ELR (cell line): ENCODE measurements at places on chromosomes 5 and 9.
A peak's percentile ranks its signal among the peaks of the same experiment; 100 is the strongest.

- peak; percentile 30 for DNase-seq
Observed at GRCh38 chr9:88992556-88992955, 1.3 kb downstream of the S1PR3 start.

DNA sequence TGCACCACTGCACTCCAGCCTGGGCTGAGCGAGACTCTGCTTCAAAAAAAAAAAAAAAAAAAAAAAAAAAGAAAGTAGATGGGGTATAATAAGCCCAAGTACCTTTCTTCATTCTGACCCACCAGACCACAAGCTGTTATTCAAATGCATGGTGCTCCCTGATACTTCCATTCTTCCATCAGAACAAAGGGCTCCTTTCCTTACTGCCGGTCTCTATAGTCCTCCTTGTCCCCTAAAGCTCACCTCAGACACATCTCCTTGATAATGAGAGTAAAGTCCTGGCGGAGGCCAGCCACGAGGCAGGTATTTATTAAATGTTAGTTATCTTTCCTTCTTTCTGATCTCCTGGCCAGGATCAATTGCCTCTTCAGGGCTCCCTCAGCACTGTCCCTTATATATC lies 162.5 kb downstream of the RAB3C start:
- DNase-seq = no peak

GRCh38 chr5:98204798-98205197 lies 568.7 kb upstream of the RGMB start:
- DNase-seq = no peak

- peak; percentile 58 for DNase-seq
Observed at GRCh38 chr5:149667084-149667828, 62.9 kb upstream of the PPARGC1B start.

GRCh38 chr5:154202379-154203260 lies 12.1 kb downstream of the GALNT10 start:
- no peak for DNase-seq

- peak; percentile 68 for DNase-seq
Observed at GRCh38 chr9:87336914-87337333, 160.7 kb upstream of the DAPK1 start.

GRCh38 chr5:5695266-5695665 lies 272.8 kb downstream of the ICE1 start:
- no peak for DNase-seq

- DNase-seq = no peak
Observed at GRCh38 chr9:75930190-75930589, 39.7 kb downstream of the PCSK5 start.

DNA sequence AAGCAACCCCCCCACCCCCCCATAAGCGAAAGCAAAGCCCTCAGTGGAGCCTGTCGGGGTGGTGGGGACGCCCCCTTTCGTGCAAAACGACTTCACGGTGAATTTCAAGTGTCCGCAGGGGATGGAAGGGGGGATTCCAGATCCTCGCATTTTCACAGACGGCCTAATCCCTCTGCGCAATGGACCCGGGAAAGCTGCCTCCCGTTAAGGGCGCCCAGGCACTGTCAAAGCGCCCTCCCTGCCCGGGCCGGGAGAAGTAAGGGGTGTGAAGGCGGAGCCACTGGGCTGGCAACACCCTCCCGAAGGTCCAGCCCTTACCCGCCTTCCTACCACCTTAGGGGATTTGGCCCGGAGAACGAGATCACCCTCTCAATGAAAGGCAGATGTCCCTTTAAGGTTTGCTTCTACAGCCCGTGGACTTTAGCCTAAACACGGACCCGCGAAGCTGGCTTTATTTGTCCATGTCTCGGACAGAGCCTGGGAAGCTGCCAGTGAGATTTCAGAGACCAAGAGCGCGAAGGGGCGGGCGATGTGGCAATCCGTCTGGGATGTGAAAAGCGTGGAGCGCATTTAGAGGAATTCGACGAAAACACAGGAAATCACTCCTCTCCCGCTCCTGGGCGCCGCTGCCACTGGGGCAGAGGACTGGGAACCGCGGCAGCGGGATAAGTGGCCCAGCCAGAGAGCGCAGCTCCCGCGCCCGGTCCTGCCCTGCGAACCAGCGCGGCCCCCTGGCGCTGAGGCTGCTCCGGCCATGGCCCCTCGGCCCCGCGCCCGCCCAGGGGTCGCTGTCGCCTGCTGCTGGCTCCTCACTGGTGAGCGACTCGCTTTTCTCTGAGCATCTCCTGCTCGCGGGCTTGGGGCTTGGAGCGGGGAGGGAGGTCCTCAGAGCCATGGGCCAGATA lies at the start of the genes ITGA1 and PELO:
ITGA1 (plus strand) TSS at position 317 of the 905 bp plus-strand sequence; CDS start at position 755, 438 bp downstream.
PELO (plus strand) TSS at position 317 of the 905 bp plus-strand sequence. CDS start 12,479 bp downstream, outside the sequence.
- peak; percentile 86 for DNase-seq

DNA sequence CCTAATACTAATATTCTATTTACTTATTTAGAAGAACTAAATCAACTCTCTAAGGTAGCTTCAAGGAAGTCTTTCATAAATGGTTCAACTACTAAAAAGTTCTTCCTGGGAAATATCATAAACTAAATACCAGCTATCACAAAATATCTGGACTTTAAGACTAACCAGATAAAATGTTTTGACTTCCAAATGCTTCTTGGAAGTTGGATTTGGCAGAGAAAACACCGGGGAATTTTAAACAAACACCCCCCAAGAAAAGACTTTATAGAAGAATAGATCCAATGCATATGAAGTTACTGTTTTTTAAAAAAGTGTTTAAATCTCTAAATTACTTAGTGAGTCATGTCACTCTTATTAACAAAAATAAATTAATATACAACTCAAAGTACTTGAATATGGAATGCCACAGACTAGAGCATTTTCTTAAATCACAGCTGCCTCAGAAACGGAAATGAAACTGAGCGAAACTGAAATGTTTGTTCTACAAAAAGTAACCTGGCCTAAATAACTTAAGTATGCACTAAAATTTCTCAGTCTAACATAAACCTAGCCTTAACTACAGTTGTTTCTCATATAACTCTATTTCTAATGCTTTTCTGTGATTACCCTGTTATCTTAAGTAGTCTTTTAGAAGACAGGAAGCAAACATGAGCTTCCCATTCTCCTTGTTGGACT lies 6.8 kb downstream of the ABCA1 start:
- no peak for DNase-seq

- DNase-seq = no peak
Observed at GRCh38 chr5:162434281-162434680, 366.7 kb downstream of the GABRG2 start.

DNA sequence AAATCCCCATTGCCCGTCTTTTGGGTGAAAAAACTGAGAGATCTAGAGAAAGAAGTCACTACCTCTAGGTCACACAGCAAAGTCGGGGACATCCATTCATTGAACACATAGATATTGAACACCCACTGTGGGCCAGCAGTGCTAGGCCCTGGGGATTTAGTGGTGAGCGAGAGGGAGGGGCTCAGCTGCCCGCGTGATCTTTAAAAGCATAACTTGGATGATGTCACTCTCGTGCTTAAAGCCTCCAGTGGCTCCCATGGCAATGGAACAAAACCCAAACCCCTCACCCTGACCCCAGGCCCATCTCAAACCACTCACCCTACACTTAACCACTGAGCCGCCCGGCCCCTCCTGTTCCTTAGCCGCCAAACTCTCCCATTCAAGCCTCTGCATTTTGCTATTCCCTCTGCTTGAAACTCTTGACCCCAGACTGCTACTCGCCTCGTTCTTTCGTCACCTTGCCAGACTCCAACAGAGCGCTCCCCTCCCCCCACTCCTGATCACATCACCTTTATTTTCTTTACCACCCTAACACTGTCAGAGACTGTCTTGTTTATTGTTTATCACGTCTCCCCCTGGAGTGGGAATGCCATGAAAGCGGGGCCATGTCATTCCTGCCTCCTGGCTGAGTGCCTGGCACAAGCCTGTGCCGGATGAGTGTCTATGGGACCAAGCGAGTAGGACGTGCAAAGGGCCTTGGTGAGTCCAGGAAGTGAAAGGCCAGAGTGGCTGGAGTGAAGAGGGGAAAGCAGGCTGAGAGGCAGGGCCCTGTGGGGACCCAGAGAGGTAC lies 710 bp upstream of the PIP5KL1 start:
- DNase-seq = peak; percentile 78

GRCh38 chr9:115400796-115401195 lies 282.8 kb upstream of the TNC start:
- no peak for DNase-seq

DNA sequence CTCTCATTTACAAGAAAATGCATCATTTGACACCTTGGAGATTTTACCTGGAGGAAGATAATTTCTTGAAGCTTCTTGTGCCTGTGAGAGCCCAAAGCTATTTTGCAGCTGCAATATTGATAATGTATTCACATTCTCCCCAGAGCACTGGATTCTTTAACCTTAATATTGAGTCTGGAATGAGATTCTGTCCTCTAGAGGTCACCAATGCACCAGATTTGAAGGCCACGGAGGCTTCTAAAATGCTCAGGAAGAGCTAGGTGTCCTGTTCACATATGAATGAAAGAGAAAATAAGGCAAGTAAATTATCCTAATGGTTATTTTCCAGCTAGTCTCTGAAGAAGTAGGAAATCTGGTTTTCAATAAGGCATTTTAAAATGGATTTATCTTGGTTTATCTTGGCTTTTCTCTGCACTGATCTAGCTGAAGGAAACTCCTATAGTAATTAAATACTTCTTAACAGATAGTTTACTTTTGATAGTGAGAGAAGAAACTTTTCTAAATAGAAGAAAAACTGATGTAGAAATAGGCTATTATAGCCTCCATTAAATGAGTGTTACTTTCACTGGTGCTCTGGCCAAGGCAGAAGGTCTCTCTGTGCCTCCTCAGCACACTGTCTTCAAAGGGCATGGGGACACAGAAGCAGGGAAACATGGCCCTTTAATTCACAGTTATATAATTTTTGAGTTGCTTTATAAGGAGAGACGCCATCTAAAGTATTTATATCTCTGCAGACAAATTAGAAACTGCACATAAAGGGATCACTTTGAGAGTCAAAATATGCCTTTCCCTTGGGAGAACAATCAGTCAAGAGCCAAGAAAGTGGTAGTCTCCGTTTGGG lies 297.0 kb upstream of the ACTBL2 start:
- DNase-seq = peak; percentile 86

GRCh38 chr9:73738741-73739530 lies 587.3 kb downstream of the ANXA1 start:
- DNase-seq = no peak

GRCh38 chr9:92610470-92611420 lies 59.2 kb downstream of the IPPK start:
- DNase-seq = no peak

DNA sequence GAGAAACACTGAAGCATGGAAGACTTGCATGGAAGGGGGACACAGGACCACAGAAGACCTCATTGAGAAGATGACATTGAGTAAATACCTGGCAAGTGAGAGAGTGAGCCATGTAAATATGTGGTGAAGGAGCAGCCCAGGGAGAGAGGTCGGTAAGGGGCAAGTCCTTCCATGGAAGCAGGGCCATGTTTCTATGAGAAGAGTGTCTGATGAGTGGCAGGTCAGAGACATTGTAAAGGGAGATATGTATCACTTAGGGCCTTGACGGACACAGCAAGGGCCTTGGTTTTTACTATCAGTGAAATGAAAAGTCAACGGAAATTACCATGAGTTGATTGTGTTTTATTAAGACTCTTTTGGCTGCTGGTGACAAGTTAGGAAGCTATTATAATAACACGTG lies 336.4 kb downstream of the PLK2 start:
- no peak for DNase-seq

GRCh38 chr5:35815089-35815936 lies 41.4 kb upstream of the IL7R start:
- DNase-seq = peak; percentile 69

- DNase-seq = peak; percentile 43
Observed at GRCh38 chr5:111072949-111073682, 1.6 kb downstream of the TSLP start.

DNA sequence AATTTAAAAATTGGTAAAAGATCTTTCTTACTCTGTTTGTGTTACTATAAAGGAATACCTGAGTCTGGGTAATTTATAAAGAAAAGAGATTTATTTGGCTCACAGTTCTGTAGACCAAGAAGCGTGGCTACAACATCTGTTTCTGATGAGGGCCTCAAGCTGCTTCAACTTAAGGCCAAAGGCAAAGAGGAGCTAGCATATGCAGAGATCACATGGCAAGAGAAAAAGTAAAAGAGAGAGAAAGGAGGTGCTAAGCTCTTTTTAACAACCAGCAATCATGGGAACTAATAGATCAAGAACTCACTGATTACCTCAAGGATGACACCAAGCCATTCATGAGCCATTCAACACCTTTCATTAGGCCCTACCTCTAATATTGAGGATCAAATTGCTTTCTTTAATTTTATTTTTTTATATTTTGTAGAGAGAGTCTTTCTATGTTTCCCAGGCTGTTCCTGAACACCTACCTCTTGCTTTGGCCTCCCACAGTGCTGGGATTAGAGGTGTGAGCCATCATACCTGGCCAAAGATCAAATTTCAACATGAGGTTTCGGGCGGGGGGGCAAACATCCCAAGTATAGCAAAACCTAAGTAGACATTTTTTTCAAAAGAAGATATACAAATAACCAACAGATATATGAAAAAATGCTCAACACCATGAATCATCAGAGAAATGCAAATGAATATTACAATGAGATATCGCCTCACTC lies 16.0 kb upstream of the SHC3 start:
- no peak for DNase-seq

GRCh38 chr5:149903404-149903803 lies 41.2 kb downstream of the PDE6A start:
- no peak for DNase-seq

DNA sequence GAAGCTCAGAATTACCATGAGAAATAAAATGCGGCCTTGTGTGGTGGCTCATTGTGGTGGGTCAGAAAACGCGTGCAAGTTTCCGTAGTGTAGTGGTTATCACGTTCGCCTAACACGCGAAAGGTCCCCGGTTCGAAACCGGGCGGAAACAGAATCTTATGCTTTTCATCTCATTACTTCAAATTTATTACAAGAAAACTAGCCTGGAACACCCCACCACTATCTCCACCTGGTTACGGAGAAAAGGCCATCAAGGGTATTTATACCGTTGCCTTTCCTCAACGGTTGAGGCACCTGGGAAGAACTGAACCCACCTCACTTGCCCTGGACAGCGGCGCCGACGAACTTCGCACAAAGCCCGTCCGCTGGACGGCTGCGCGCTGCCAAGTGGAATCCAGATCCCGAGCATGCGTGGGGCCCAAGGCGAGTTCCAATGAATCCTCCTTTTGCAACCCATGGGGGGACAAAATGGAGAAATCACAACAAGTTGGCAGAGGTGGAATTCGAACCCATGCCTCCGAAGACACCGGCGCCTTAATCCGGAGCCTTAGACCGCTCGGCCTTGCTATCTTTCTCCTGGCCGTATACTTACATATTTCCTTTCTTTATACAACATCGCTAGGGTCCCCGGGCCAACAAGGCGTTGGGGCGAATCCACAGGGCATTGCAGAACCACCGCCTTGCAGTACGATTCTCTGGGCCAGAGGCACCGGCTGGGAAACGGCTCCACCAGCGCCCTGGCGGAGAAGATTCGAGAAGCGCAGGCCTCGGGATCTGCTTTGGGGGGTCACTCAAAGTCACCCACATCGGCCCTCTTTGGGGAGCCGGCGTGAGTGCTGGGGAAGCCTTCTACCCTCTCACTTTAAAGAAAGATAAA lies 16.9 kb downstream of the OR2V2 start:
- peak; percentile 62 for DNase-seq
